ENCODE measurements at places on chromosomes 13 and 19.

DNA sequence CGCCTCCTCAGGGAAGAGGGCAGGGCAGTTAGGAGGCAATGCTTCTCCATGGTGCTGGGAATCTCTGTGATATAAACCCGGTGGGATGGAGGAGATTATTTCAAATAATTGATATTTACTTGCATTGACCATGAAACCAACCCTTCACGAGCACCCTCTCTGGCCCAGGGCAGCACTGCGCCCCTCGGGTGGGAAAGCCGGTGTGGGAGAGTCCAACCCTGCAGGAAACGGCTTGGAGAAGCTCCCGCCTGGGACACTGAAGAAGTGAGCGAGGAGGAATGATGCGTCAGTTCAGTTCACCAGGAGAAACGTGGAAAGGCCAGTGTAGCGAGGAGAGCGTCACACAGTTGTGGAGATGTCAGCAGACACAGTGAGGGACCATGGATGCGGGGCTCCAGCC, 99.9 kb downstream of the COL4A2 start:
- DNase-seq: no peak

DNA sequence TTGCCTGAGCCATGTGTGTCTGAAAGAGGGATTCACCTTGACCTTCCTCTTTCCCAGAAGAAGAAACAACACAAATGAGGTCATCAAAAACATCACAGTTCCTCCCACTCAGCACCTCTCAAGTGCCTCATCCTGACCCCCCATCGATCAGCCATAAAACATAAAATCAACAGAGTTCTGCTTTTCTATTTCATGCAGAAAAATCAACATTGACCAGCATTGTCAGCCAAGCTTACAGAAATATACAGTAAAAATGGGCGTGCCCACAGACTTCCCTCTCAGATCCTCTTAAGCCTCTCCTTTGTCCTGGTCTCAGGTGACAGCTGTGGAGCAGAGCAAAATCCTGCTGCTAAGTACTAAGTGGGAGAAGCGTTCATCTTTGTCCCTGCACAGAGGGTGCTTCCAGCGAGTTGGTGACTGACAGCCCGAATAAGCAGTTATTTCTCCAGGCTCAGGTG, 213.3 kb downstream of the OLFM4 start:
- DNase-seq: no peak

DNA sequence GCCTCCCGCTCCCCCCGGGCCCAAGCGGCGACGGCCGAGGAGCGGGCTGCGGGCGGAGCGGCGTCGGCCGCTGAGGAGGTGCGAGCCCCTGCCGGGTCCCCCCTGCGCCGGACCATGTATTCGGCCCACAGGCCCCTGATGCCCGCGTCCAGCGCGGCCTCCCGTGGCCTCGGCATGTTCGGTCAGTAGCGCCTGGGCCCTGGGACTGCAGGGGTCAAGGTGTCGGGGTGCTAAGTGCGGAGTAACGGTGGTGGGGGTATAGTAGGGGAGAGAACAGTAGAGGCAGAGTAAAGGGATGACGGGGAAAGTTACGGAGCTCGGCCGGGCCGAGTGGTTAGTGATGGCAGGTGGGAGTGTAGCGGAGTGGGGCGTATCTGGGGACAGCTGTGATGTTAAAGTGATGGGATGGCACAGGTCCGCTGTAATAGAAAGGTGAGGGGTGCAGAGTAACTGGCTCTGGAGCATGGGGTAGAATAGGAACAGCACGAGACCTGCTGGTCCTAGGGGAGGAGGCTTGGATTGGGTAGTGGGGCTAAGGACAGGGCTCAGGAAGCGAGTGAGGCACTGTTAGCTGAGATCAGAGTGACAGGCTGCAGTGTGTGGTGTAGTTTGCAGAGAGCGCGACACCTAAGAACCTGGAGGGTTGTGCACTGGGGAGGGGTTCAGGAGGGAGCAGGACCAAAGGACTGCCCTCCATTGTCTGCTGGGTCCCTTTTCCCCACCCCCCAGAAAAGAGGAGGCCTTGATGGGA, 15.7 kb downstream of the CIC start:
- no peak for DNase-seq

- DNase-seq: no peak
Observed at GRCh38 chr13:59931621-59932020, 232.1 kb downstream of the DIAPH3 start.

- no peak for DNase-seq
Observed at GRCh38 chr19:10797078-10797477, 38.9 kb downstream of the TMED1 start.

DNA sequence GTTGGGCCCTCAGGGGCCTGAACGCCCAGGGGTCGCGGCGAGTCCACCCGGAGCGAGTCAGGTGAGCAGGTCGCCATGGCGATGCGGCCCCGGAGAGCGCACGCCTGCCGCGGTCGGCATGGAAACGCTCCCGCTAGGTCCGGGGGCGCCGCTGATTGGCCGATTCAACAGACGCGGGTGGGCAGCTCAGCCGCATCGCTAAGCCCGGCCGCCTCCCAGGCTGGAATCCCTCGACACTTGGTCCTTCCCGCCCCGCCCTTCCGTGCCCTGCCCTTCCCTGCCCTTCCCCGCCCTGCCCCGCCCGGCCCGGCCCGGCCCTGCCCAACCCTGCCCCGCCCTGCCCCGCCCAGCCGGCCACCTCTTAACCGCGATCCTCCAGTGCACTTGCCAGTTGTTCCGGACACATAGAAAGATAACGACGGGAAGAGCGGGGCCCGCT, at the start of gene CCNA1:
TSS of gene CCNA1 (plus strand) at position 390 of the 439 bp plus-strand sequence. CDS start 562 bp downstream, outside the sequence.
- peak; percentile 32 for DNase-seq

- DNase-seq: no peak
Observed at GRCh38 chr13:20425819-20426219, 99.8 kb downstream of the CRYL1 start.

GRCh38 chr13:81116461-81117282, 775.7 kb upstream of the SPRY2 start:
- no peak for DNase-seq

- DNase-seq: no peak
Observed at GRCh38 chr19:623175-623916, 10.0 kb downstream of the POLRMT start.

- DNase-seq: no peak
Observed at GRCh38 chr19:12939975-12940423, 1.6 kb downstream of the CALR start.

DNA sequence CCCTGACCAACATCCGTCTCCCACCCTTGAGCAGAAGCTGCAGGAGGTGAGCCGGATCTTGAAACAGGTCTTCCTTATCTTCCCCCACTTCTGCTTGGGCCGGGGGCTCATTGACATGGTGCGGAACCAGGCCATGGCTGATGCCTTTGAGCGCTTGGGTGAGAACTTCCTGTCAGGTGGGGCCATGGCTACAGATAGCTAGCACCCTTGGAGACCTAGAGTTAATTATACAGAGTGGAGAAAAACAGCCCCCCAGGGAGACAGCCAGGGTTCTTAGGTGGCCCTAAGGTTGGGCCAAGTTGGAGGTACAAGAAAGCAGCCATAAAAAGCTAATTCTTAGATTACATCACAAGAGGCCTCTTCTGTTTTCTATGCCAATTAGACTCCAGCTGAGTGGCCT, 8.9 kb upstream of the ARHGAP45 start:
- no peak for DNase-seq

DNA sequence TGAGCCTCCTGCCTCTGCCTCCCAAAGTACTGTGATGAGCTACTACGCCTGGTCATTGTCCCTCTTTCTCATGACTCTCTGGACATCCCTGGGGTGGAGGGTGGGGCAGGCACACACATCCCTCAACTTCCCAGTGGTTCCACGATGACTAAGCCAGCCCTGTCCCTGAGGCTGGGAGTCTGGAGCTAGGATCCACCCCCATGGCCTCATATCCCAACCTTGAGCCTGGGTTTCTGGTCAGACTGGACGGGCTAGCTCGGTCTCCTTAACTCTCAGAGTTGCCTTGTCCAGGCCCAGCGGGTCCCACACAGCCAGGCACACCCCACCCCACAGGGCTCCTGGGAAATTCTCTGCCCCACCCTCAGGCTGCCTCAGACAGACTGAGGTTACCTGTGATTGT, 19.6 kb downstream of the IER2 start:
- DNase-seq: no peak

DNA sequence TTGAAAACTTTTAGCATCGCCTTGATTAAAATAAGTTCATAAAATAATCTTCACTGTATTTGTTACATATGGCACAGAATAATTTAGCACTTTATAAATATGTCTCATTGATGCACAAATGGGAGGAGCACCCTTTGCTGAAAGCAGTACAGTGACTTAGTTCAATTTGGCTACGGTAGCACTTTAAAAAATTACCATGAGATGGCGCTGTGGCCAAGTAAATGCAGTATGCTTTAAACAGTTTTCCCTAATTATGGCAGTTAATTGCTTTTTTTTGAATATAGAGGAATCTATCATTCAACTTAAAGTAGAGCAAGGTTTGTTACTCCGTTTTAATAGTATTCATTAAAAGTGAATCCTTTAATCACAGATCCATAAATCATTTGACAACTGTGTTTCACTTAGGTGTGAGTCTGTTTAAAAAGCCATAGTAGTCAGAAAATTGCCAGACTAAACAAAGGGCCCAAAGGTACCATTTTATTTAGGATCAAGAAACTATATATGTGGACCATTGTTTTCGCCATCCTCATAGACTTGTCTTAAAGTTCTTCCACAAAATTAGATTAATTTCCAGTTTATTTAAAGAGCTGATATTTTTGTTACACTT, 34.7 kb upstream of the ESD start:
- no peak for DNase-seq

- DNase-seq: no peak
Observed at GRCh38 chr13:27822258-27822872, 30.1 kb downstream of the GSX1 start.
